ENCODE measurements at places on chromosomes 4 and X. TPM values are rescaled to one million over a fixed set of nuclear protein-coding genes. Genes with fewer than 3 reads are reported as not detected.

The ADGRG2 gene
- not detected for total RNA-seq

The CSAG3 gene
- not detected for total RNA-seq

The ZNF732 gene
- total RNA-seq: not detected

DNA sequence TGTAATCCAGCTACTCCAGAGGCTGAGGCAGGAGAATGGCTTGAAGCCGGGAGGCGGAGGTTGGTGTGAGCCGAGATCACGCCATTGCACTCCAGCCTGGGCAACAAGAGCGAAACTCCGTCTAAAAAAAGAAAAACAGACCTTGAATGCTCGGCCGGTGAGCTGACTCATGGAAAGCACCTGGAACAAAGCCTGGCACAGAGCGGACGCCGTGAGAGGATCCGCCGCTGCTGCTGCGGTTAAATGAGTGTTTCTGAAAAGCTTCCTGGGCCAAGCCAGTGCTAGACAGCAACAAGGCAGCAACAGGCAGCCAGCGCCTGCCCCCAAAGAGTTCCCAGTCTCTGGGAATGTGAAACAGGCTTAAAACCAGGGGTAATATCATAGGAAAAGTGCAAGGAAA, 186.4 kb downstream of the AFAP1 start:
- H3K27ac ChIP-seq: no peak overlapping the region
- H3K4me3 ChIP-seq: no peak overlapping the region
- H3K4me1 ChIP-seq: peaks cover 15% of the 10 kb centered on the region
- no peak for DNase-seq
- no peaks in the 10 kb centered on the region for H3K36me3 ChIP-seq
- H3K27me3 ChIP-seq: no peaks in the 10 kb centered on the region

All from activated naive CD8-positive, alpha-beta T cell treated with anti-CD3 and anti-CD28 coated beads for 36 hours (primary cell).